ENCODE measurements at places on chromosomes 16 and 17. TPM values are rescaled to one million over a fixed set of nuclear protein-coding genes. Genes with fewer than 3 reads are reported as not detected.

- DNase-seq = no peak
These were observed 7.6 kb upstream of the LCAT start for GRCh38 chr16:67951485-67951884.

DNA sequence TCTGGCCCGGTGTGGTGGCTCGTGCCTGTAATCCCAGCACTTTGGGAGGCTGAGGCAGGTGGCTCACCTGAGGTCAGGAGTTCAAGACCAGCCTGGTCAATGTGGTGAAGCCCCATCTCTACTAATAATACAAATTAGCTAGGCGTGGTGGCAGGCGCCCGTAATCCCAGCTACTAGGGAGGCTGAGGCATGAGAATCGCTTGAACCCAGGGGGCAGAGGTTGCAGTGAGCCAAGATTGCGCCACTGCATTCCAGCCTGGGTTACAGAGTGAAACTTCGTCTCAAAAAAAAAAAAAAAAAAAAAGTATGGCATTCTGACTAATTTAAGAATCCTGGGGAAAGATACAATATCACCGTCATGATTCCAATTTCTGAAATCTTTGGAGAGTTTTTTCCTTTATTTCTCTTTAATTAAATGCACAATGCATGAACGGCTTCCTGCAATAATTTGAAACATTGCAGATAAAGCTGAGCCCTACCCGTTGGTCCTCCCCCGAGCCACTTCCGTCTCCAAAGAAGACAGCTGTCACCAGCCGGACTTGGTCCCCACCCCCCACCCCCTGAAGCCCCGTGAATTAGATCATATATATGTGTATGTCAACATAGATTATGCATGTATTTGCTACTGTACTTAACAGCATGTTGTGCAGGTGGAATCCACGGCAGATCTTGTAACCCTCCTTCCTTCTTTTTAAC is 142.6 kb upstream of the PLCG2 start:
- DNase-seq = no peak

DNA sequence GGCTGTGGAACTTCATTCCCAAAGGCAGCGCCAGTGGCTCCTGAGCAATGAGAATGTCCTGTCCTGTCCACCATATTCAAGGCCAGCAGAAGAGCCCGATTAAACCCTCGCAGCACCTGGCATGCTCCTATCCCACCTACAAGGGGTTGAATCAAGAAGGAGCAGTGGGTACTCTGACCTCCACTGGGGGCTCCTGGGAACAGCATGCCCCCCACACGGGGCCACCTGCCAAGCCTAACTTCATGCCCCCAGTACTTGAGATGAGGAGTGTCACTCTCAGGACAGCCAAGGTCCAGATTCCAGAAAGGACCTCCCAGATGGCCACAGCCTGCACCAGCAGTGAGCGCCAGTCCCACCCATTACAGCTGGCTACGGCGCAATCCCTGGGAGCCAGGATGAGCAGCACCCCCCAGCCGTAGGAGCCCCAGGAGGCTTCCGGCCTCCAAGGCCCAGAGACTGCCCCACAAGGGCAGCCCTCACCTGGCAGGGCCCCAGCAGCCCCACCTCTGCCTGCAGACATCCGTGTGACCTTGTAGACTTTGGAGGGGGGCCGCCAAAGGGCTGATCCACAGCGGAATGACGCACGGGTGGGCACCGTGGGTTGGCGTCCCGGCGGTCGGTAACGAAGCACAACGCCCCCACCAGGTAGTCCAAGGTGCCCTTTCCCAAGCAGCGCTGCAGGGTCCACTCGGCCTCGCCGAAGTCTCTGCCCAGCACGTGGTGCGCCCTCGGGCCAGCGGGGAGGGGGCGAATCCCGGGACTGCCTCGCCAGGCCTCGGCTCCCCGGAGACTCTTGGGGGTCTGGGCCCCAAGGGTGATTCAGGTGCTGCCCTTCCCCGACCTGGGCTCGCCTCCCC is 1.0 kb upstream of the MPDU1 start:
- DNase-seq = no peak

- DNase-seq = no peak
These were observed 274.0 kb downstream of the MAF start for GRCh38 chr16:79326549-79326948.

Gene TVP23B
- 83.1 TPM for total RNA-seq

Gene ENDOV
- 19.2 TPM for total RNA-seq

- DNase-seq = no peak
These were observed 5.3 kb upstream of the COL1A1 start for GRCh38 chr17:50206604-50207293.

DNA sequence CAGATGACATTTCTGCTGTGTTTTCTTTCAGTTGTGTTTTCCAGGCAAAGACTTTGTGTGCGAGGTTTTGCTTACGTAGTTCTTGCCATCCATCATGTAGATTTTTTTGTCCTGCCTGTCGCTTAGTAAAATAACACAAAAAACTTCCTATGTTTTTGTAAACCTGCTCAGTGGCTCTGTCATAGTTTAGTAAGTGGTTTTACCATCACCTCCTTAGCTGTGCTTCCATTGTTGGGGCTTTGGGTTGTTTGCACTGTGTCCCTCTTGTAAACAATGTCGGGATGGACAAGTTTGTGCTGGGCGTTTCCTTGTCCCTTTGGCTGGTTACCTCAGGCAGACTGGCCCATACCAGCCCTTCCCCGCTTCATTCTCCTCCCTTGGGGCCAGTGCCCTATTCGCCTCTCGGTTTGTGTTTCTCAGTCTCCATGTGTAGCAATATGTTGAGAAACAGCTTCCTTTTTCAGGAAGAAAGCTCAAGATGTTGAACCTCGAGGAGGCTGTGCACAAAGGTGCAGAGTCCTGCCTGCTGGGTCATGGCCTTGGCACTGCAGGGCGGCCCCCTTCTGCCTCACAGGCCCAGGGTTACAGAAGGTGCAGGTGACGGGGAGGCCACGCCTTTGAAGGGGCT is 74.6 kb downstream of the KSR1 start:
- DNase-seq = peak; percentile 35

Gene CA7
- not detected for total RNA-seq

GRCh38 chr17:63356337-63356757 is 89.8 kb downstream of the CYB561 start:
- DNase-seq = peak; percentile 47

Gene SGCA
- total RNA-seq = not detected

- DNase-seq = peak; percentile 68
These were observed 804 bp downstream of the TGFB1I1 start for GRCh38 chr16:31472709-31473203.

DNA sequence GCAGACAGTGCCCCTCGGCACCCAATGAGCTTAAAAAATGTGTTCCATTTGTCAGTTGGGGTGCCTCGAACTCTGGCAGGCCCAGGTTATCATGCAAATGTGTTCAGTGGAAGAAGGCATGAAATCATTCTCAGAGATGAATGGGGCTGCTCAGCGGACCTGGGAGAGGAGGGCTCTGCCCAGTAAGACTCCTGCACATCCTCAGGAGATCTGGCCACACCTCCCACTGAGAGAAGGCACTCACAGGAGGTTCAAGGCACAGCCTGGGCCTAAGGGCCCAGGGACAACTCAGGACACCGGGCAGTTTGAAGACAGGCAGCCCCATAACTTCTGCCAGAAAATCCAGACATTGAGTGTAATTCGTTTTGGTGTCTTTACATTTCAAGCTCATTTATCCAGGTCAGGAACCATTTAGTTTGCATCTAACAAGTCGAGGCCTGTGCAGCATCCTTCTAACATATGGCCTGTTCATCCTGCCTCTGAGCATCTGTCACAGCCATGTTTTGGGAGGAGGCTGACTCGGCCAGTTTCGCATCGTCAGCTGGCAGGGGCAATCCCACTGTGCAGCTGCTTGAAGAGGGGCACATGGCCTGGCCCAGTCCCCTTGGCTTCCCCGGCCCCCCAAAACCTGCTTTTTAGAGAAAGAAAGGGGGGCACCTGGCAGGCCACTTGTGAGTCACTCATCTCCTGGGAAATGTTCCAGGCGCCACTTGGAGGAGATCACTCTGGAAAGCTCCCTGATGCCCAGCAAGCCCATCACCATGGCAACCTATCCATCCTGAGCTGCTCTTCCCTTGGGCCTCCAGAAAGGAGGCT is 31.2 kb upstream of the BCAR1 start:
- no peak for DNase-seq

Gene KIAA0513
- 20.3 TPM for total RNA-seq

Gene KCNJ18
- total RNA-seq = not detected

DNA sequence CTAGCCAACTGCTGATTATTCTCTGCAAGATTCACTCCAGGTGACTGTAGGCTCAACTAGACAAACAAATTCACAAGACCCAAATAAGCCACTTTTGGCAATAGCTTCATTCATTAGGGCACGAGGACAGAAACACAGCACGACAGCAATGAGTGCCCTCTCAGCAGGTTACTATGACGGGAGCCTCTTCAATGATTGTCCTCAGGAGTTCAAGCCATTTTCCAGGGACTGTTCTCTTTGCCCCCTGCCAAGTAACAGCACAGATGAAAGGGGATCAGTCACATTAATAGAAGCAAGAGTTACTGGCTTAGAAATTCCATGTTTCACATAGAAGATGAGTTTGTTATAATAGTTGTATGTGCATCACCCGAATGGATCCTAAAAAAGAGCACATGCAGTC is 712.2 kb downstream of the CDH8 start:
- DNase-seq = no peak
